Eye (tissue), 1 donor: ENCODE measurements at places on chromosomes 6 and 20.
A peak's percentile ranks its signal among the peaks of the same experiment; 100 is the strongest.

GRCh38 chr6:14758421-14759081 is 487.3 kb upstream of the JARID2 start:
- peak; percentile 63 for DNase-seq

- DNase-seq = no peak
Measured at GRCh38 chr6:37507077-37507476, 7.4 kb upstream of the CCDC167 start.

- DNase-seq = no peak
Measured at GRCh38 chr6:125213939-125214338, 60.4 kb downstream of the TPD52L1 start.

DNA sequence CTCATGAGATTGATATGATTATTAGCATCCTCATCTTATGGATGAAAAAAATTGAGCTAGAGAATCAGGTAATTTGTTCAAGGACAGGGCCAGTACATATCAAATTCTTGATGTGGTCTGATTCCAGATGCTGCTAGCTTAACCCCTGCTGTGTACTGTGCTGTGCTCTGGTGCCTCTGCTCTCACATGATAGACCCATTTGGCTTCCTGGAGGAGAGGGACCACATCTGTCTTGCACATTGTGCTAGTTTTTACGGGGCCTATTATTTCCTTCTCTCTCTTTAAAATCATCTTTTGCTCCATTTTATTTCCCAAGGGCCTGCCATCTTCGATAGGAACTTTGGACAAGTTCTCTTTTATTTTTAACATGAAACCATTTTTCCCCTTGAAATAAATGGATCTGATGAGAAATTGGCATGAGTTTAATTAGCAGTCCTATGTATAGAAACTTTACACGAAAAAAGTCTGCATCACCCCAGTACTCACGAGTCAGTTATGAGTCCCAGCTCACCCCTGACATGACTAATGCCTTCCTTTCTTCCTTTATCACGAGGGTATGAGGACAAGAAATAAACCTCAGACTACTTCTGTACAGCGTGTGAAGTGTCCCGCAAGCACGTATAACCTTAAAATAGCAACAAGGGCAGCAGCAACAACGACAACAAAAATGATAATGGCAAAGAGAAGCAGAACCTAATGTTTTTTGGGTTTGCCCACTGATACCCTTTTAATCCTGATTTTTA is 26.5 kb downstream of the CD109 start:
- no peak for DNase-seq

DNA sequence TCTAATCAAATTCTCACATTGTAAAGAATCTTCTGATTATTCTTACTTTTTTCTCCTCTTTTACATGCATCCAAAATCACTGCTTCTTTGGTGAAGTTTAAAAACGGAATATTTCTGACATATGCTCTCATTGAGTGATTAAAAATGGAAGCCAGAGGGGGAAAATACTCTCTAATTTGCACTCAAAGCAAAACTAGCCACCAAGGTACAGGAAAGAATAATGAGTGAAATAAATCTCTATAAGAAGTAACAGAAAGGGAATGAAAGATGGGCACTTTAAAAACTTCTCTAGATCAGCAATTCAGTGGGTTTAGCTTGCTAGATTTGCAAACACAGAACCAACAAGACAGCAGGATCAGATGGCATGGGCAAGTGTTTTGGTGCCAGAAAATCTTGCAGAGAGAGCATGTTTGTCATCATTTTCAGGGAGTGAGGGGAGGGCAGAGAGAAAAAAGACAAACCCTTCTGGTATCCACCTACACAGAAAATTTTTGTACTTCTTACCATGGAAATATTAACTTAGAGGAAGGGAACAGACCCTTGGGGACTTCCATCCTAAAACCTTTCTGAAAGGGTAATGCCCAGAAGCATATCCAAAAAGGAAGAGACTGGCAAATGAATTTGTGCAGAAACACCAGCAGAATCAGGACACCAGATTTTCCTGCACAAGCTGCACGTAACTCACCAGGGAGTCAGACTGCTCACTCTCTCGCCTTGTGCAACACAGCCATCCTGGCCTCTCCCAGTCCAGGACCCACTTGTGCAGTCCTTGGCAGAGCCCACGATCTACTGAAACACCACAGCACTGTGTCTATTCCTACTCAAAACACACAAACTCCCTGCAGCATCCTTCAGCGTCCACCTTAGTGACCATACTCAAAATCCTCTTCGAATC is 270.2 kb upstream of the PRDM1 start:
- DNase-seq = no peak

DNA sequence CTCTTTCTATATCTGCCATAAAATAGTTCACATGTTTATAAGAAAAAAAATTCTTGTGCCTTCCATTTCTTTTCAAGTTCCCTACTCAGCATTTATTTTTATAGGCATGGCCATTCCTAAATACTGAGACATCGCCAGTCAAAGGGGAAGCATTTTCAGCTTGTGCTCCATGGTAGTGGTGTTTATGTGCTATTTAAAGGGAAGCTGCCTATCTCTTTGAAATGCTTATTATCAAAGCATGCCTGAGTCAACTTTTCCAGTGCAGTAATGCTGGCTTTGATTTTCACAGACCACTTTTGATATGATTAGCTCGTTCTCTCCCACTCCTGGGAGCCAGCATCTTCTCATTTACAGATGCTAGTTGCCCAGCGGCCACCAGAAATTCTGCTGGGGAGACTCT is 124.1 kb upstream of the RIN2 start:
- no peak for DNase-seq

- DNase-seq = no peak
Measured at GRCh38 chr6:24797596-24798216, 1.0 kb downstream of the ARMH2 start.

- peak; percentile 41 for DNase-seq
Measured at GRCh38 chr20:63896264-63897105, 1.6 kb downstream of the DNAJC5 start.

- DNase-seq = peak; percentile 28
Measured at GRCh38 chr6:144314003-144314485, 28.9 kb downstream of the UTRN start.

- peak; percentile 94 for DNase-seq
Measured at GRCh38 chr6:109236115-109237076, 141.1 kb downstream of the CEP57L1 start.

- no peak for DNase-seq
Measured at GRCh38 chr6:43924222-43924702, 154.3 kb downstream of the VEGFA start.

GRCh38 chr6:54907355-54907754 is 60.8 kb downstream of the FAM83B start:
- no peak for DNase-seq

DNA sequence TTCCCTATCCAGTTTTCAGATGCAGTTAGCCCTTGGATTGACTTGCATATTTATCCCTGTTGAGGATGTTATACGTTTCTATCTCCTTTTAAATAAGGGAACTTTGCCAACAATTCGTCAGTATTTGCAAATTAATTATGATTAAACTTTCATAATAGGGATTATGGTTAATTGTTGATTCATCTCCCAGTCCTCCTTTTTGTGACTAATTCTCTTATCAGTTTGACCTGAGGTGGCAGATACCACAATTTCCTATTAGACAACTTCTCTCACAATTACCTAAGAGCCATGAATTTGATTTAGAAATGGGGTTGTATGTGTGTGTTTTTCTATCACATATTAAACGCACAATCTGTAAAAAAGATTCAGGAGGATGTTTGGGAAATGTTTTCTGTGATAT is 172.9 kb downstream of the LAMA2 start:
- no peak for DNase-seq

- DNase-seq = peak; percentile 47
Measured at GRCh38 chr20:58146081-58146745, 82.2 kb downstream of the ANKRD60 start.

DNA sequence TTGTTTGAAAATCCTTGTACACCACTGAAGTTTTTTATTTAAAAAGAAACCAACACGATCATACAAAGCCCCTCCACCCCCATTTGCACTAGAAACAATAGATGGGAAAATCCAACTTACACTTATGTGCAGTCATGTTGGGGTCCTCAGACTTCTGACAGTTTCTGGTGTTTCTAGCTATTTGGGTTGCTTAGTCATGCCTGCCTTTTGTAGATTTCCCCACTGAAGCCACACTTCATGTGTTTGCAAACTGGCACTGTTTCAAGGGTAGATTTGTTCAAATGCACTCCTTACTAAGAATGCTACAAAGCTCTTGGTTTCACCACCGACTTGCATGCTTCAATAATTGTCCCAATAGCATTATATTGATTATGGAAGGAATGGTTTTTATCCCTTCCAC is 1.5 kb downstream of the SH3BGRL2 start:
- no peak for DNase-seq

DNA sequence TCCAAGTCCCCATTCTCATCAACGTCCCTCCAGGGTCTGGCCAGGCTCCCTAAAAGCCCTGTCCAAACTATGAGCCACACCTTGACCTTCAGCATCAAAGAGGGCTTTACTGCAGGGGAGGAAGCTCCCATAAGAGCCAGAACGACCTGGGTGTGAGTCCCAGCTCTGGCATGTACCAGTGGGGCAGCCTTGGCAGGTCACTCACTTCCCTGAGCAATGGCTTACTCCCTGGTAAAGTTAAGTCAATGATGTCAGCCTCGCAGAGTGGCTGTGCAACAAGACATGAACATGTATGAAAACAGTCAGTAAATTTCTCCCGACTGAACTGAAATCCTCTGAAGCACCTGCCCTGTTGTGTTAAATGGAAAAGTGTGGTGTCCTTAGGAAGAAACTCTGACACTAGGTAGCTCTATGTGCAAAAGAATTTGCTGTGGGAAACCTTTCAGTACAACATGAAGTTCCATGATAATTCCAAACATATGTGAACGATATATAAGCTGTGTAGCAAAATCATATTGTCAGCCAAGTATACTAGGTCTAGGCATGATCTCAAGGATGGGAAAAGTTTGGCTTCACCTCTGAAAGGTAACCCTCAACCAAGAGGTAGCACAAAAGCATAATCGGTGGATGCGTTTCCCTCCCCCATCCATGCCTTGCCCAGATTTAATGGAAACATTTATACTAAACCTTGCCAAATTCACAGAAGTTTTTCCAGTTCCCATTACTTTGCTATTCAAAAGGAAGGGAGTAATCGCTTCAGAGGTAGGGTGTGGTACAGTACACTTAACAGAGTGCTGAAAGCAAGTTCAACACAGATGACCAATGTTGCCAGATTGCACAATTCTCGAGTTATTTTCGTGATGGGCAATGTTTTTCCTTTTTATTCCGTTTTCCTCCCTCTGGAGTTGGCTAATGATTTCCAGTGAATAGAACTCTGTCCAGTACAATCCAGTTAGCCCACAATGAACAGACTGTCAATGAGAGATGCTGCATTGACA is 49.0 kb upstream of the RANBP9 start:
- peak; percentile 57 for DNase-seq

DNA sequence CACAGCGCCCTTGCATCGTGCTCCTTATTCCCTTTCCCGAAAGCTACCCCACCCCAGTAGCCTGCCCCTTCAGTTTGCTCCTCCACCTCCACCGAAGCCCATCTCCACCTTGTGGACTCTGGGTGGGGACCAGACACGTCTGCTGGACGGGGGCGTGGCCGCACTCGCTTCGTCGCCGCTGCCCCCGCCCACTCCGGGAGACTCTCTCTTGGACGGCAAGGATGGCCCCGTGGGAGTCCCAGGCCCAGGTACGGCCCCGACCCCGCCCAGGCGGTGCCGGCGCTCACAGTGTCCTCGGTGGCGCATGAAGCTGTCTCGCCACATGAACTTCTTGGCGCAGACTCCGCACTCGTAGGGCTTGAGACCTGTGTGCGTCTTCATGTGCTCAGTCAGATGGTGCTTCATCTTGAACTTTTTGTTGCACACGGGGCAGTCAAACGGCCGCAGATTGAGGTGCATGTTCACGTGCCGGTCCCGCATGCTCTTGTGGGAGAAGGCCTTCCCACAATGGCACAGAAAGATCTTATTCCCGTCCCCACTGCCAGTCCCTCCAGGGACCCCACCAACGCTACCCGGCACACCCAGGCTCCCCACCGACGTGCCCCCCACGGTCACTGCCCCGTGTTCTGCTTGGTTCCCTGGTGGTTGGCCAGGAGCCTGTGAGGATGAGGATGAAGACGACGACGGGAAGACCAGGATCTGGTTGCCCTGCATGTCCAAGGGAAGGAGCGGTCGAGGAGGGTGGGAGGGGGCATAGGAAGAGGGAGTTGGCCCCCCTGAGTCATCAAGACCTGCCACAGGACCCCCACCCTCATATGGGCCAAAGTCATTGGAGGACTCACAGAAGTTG is 1.3 kb upstream of the TAPBP start:
- no peak for DNase-seq

- no peak for DNase-seq
Measured at GRCh38 chr6:19204445-19204844, 632.7 kb upstream of the ID4 start.

- no peak for DNase-seq
Measured at GRCh38 chr20:53660947-53661381, 67.3 kb upstream of the ZNF217 start.

- no peak for DNase-seq
Measured at GRCh38 chr20:51525241-51526105, 17.0 kb downstream of the NFATC2 start.

DNA sequence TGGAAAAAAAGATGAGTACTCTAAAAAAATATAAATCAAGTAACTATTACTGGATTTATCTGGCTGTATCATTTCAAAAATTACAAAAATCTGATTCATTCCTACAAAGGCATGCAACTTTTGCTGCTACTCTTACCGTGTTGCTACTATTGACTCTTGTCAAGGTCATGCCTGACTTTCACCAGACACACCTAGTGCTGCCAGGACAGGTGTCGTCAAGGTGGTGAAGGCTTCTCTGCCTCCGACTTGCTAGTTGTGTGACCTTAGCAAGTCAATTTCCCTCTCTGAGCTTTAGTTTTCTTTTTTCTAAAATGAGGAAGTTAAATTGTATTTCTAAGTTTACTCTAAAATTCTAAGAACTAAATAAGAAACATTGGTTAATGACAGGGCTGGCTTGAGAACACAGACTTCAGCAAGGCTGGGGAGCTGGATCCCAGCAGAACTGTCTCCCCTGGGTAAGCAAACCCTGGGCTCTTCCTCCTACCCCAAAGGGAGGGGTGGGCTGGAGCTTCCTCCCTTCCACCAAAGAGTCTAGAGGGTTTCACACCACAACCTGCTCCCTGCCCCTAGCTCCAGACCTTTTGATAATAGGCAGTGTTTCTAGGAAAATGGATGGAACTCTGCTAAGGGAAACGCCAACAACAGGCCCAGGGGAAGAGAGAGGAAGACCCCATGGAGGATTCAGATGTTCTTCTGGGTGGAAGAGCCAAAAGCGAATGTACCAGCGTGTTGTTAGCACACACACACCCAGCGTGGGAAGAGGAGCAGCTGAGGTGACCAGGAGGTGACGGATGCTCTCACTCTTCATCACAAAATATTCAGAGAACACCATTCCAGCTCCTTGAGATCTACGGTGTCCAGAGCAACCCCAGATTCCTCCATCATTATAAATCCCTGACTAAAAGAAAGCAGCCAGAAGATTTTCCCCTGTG is 47.9 kb upstream of the CITED2 start:
- DNase-seq = no peak

- no peak for DNase-seq
Measured at GRCh38 chr6:21586300-21586699, 7.3 kb upstream of the SOX4 start.
